ENCODE measurements at places on chromosomes 4 and X.

DNA sequence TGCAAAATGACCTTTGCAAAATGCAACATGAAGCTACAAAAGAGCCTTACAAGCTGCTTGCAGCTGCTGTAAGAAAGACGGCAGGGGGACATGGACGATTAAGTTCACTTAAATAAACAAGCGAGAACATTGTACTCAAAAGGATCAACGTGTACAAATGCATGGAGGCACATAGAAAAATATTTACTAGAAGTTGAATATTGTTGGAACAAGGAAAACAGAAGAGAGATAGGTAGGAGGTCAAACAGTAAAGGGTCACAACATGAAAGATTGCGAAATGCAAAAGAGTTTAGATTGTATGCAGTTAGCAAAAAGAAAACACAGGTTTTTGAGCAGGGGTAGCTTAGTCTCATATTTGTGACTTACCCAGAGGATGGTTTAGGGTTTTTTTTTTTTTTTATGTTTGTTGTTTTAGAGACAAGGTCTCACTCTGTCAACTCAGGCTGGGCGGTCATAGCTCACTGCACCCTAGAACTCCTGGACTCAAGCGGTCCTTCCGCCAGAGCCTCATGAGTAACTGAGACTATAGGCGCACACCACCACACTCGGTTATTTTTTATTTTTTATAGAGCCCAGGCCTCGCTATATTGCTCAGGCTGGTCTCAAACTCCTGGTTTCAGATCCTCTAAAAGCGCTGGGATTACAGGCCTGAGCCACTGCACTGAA lies 1.4 kb upstream of the PHF8 start:
- no peak for DNase-seq

DNA sequence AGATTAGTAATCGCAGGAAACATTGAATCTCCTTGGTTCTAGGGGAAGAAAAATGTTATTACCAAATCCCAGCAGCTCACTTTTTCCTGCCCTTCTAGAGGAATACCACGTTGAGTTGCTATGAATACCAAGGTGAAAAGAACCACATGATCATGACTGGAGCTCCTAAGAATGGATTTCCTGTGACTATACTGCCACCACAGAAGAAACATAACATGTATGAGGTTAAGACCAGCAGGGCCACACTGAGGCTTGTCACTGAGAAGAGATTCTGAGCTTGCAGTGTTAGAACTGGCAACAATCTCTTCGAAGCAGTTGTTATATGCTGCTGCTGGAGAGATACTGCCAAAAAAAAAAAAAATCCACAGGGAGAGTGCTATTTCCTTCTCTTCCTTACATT lies 1235.3 kb downstream of the FSTL5 start:
- no peak for DNase-seq

DNA sequence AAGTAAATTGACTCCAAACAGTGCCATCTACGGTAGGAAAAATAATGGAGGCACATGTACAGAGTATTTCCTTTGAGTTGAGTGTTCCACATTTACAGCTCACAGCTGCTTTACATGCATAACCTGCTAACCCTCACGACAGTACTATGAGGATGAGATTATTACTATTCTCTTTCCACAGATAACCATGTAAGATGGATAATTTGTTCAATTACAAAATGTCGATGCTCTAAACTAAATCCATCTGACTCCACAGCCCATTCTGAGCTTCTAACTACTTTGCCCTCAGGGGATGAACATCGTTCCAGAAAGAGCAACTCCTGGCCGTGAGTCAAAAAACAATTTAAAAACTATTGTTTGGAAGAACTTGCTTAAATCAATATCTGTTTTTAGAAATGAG lies 330.4 kb upstream of the NWD2 start:
- no peak for DNase-seq

DNA sequence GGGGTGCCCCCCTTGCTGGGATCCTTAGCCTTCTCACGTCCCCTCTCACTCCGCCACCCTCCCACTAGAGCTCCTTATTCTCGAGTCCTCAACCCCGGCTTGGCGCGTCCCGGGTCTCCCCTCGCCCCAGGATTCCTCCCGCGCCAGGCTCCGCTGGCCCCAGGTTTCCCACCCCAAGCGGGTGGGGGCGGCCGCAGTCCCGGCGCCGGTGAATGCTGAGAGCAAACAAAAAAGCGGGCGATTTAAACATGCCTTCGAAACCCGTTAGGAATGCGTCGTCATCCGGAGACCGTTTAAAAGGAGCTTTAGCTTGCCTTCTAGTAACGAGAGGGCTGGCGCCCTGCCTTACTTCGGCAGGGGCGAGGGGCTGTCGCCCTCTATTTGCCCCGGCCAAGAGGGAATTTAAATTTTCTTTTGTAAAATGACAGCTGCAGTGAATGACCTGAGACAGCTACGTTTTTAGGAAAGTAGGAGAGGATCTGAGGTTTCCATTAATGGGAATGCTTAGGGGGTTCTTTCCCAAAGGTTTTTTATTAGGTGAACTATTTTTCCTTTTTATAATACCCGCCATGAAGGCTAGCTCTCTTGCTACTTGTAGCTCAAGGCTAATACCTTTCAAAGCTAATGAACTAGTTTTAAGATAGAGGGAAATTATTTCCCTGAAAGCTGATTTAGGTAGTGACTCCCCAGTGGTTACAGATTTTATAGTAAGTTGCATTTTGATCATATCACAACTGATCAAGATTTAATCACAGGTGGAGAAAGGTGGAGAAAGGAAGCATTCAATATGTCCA lies 3.1 kb downstream of the JADE1 start:
- peak; percentile 83 for DNase-seq

All from hematopoietic multipotent progenitor cell treated with erythropoietin and hydrocortisone succinate and interleukin-3 and kit ligand, for 6 days (in vitro differentiated cells).